ENCODE measurements at places on chromosomes 1 and 21. TPM values are rescaled to one million over a fixed set of nuclear protein-coding genes. Genes with fewer than 3 reads are reported as not detected.

The SPATA17 gene
- polyA plus RNA-seq, result 3.3 TPM

The C1orf53 gene
- polyA plus RNA-seq, result 6.0 TPM

The DYNLT4 gene
- polyA plus RNA-seq, result not detected

The KCNJ9 gene
- not detected for polyA plus RNA-seq

The CHIA gene
- not detected for polyA plus RNA-seq

The LRRC53 gene
- polyA plus RNA-seq, result not detected
